AG04449 (cell line): ENCODE measurements at places on chromosomes 7 and 10.

DNA sequence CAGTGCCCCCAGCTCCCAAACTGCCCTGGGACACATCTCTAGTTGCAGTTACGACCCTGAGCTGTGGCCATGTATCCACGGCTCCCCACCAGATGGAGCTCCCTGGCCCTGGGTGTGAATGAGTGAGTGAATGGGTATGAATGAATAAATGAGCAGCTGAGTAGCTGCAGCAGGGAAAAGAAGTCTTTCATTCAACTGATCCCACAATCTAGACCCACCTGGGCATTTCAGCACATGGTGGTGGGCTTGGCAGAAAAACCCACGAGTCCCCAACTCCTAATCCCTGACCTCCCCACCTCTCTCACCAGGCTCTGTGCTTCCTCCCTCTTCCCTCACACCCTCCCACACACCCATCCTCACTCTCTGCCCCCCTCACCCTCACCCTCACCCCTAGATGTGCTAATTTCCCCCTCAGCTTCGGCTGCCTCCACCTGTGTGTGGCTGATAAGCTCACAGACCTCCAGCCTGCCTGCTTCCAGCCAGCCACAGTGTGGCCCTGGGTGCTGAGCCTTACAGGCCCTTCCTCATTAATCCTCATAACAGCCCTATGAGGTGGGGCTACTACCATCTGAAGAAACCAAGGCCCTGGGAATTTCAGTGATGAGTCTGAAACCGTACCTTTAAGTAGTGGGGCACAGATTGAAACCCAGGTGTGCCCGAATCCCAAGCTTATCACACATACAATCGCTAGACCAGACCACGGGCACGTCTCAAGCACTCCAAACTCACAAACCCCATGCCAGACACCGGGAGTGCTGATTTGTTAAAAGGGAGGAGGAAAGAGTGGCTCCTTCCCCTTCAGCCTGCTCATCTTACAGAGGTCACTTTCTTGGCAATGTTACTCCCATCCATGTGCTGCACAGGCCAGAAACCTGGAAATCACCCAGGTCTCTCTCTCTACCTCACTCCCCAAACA lies 2.2 kb upstream of the ATP6V1F start:
- no peak for DNase-seq

DNA sequence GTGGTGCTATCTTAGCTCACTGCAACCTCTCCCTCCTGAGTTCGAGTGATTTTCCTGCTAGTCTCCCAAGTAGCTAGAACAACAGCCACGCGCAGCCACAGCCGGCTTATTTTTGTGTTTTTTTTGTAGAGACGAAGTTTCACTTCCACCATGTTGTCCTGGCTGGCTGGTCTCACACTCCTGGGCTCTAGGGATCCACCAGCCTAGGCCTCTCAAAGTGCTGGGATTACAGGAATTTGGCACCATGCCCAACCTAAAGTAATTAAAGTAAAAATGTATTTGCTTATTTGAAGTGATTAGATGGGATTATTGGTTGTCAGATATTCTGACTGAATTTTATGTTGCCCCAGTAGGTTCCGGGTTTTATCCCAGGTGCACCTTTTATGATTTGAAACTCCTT lies 22.7 kb downstream of the LUC7L2 start:
- DNase-seq: no peak

DNA sequence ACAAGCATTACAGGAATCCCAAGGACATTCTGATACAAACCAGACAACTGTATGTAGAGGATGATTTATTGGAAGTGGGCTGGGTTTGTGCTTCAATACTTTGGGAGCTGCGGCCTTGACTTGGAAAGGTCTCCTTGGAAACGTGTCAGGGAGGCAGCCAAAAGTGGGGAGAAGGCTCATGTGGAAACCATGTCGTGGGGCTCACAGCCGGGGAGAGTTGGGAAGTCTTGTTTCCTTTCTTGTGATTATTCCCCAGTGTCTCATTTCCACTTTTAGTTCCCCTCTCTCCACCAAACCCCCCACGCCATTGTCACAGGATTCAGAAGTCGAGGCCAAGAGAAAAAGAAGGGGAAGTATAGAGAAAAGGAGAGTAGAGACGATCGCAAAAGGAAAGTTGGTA lies 53.9 kb upstream of the SFMBT2 start:
- no peak for DNase-seq

DNA sequence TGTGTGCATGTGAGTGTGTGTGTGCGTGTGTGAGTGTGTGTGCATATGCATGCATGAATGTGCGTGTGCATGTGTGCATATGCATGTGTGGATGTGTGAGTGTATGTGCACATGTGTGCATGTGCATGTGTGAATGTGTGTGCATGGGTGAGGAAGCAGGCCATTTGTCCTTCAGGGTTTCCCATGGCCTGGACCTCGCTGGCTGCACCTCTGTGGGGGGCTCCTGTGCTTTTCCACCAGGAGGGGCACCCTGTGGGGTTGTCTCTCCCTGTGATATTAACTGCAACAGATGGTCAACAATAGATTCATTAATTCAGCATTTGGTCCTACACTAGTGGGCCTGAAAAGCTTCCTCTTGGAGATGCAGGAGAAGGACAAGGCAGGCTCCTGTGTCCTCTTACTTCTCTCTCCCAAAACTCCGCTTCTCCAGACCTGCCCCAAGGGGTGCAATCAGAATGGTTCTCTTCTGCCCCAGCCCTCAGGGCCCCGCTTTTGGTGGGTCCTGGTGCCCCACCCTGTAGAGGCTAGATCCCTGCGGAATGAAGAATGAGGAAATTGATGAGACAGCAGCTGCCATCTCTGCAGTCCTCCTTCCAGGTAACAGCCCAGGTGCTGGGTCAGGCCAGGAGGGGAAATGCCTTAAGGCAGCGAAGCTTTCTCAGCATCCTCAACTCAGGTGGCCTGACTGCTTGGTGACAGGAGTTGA lies 41.5 kb upstream of the NUB1 start:
- DNase-seq: no peak

GRCh38 chr10:80166581-80167470 lies 34.3 kb downstream of the PLAC9 start:
- DNase-seq: no peak

- no peak for DNase-seq
Observed at GRCh38 chr7:142177869-142178268, 66.4 kb downstream of the MGAM2 start.

DNA sequence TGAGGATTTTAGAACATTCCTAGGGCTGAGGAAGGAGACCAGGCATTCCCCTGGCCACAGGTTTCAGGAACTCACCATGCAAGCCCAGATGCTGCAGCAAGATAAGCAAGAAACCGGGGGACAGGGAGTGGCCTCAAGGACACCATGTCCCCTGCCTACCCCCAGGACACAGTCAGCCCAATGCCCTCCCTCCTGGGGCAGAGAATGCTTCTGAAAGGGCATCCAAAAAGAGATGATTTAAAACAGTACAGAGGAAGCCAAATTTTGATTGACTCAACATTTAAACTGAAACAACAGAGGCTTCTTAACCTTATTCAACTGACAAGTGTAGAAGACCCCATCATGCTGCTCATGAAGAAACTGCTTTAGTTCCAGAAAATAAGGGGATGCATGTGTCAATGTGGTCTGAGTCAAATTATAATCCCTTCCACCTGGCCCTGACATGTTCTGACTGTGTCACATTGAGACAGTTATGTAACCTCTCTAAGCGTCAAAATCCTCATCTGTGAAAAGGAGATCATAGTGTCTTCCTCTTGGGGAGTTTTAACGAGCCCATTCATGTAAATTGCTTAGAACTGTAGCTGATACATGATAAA lies 60.0 kb downstream of the ICA1 start:
- no peak for DNase-seq

DNA sequence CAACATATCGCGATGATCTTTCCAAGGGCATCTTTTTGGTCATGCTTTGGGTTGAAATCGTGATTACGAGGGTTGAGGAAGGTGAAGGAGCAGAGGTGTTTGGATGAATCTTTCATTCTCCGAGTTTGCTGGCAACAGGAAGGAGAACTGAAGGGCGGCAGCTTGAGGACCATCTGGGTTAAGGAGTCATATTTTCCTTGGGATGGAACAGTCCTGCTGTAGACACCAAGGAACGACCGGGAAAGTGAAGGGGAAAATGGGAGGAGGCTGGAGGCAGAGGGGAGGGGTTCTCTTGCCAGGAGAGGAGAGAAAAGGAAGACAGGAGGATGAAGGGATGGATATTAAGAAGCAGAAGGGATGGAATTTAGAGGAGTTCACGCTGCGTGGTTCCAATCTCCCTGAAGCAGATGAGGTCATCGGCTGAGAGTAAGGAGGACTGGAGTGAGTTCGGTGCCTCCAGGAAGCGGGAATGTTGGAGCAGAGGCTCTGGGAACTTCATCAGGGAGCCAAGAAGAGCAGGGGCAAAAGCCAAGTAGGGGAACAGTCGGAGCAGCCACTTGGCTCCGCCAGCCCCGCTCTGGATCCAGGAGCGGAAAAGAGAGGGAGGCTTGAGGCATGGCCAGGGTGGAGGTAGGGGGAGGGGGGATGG lies 116.6 kb upstream of the GALNT17 start:
- no peak for DNase-seq

- no peak for DNase-seq
Observed at GRCh38 chr10:60399328-60399727, 9.7 kb upstream of the ANK3 start.
